WTC11 (cell line): ENCODE measurements at places on chromosomes 13 and 19.
A peak's percentile ranks its signal among the peaks of the same experiment; 100 is the strongest.

- no peak for DNase-seq
Observed at GRCh38 chr13:62537593-62537992, 1121.9 kb upstream of the PCDH20 start.

DNA sequence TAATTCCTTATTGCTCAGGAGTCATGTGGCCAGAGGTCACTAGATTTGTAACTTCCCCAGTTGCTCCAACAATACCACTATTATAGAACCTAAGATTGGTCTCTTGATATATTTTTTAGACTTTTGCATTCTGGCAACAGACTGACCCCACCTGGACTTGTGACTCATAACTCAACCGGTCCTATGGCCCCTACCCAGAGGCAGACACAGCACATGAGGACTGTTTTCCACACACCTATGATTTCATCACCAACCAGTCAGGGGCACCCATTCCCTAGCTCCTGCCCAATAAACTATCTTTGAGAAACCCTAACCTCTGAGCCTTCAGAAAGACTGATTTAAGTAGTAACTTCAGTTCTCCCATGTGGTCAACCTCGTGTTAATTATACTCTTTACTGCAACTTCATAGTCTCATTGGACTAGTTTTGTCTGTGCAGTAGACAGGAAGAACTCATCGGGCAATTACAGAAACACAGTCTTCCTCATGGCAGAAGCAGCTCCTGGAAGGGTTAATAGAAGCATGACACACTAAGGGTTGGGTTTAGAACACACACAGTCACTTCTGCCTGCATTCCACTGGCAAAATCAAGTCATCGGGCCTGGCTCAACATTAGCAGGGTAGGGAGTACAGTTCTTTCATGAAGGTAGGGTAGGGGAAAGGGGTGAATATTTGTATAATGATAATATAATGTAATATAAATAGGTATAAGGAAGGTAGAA is 251.8 kb downstream of the UQCRFS1 start:
- DNase-seq = no peak

GRCh38 chr19:408902-409515 is at the start of gene C2CD4C:
C2CD4C (minus strand) TSS chr19:409147; CDS start chr19:408361, 786 bp downstream.
- DNase-seq = no peak

DNA sequence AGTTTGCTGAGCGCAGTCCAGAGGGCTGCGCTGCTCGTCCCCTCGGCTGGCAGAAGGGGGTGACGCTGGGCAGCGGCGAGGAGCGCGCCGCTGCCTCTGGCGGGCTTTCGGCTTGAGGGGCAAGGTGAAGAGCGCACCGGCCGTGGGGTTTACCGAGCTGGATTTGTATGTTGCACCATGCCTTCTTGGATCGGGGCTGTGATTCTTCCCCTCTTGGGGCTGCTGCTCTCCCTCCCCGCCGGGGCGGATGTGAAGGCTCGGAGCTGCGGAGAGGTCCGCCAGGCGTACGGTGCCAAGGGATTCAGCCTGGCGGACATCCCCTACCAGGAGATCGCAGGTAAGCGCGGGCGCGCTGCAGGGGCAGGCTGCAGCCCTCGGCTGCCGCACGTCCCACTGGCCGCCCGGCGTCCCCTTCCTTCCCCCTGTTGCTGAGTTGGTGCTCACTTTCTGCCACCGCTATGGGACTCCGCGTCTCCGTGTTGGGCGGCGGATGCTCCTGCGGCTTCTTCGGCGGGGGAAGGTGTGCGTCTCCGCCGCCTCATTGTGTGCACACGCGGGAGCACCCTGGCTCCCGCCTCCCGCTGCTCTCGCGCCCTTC is 772 bp downstream of the GPC6 start:
- DNase-seq = peak; percentile 56

DNA sequence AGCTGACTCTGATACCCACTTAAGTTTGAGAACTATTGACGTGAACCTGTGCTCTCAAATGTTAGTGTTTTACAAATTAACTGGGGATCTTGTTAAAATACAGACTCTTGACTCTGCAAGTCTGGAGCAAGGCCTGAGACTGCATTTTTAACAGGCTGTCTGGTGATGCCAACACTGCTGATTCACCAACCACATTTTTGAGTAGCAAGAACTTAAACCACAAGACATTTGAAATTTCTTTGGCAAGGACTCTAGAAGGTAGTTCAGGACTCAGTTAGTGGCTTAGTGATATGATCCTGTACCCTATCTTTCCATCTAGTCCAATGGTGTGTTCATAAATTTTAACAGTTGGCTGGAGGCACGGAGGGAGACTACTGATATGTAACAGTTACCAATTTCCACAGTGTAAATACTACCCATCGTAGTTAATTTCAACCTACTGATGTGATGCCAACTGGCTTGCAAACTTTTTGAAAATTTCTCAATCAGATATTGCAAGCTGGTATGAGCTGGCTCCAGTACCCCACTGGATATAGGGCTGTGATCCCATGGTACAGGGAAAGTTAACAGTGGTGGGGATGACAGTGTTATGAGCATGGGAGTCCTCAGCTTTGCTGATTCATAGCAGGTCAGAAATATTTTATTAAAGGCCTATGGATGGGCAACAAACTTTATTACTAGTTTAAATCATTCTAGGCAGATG is 255.1 kb downstream of the TBC1D4 start:
- no peak for DNase-seq

GRCh38 chr13:32320528-32320927 is 5.2 kb downstream of the BRCA2 start:
- DNase-seq = no peak

GRCh38 chr13:41599619-41600018 is 142.3 kb downstream of the RGCC start:
- no peak for DNase-seq

- no peak for DNase-seq
Observed at GRCh38 chr19:42086770-42087550, 11.0 kb downstream of the ZNF574 start.

- DNase-seq = no peak
Observed at GRCh38 chr13:96671073-96671472, 323.2 kb downstream of the OXGR1 start.

DNA sequence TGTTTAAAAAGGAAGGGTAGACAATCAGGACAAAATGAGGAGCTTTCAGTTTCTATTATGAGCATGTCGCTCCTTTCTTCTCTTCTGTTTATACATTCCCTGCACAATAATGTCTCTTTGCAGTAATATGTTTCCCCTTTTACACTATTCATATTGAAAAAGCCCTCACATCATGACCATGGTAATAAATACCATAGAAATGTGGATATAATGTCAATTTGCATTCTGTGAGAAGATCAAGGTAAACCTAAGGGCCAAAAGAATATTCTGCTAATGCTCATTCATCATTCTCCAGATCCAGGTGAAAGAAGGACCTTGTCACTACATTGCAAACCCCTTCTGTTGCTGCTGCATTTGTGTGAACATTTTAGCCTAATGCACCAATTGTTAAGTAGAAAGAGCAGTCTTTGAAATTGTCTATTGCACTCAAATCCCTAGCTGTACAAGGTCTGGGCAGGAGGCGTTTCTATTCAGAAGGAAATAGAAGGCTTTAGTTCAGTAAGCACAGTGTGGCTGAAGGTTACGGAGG is 117.6 kb upstream of the SOX21 start:
- no peak for DNase-seq

GRCh38 chr13:45850027-45850613 is 1.4 kb downstream of the SIAH3 start:
- peak; percentile 52 for DNase-seq

GRCh38 chr19:51070334-51071094 is 5.6 kb upstream of the KLK13 start:
- DNase-seq = no peak

GRCh38 chr13:26362261-26362660 is 108.3 kb downstream of the CDK8 start:
- DNase-seq = no peak

DNA sequence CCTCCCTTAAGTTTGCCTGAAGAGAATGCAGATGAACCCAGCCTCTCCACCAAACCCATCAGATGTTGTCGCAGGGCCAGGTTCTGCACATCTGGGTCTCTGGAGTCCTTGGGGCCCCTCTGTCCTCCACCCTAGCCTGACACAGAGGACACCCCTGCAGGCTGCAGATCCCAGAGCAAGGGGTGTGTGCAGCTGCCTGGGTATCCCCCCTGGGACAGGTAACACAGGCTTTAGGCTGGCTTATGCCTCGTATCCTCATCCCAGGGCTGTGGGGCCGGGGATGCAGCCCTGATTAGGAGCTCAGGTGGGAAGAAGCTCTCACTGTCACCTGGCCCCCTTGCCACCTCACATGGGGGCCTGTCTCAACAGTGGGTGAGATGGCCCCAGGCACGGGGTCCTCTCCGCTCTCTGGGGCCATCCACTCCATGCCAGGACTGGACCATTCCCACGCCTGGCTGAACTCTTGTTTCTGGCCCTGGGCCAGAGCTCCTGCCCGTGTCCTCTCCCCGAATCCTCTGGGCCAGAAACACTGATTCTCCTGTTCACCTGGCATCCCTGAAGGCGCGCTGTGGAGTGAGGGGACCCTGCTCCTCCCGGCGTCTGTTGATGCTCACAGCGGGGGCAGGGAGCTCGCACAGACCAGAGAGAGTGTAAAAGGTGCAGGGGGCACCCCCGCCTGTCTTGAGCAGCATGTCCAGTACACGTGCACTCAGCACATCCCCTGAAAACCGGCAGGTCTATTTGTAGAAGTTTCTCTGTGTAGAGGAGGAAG is 38.7 kb upstream of the TPM4 start:
- DNase-seq = no peak

DNA sequence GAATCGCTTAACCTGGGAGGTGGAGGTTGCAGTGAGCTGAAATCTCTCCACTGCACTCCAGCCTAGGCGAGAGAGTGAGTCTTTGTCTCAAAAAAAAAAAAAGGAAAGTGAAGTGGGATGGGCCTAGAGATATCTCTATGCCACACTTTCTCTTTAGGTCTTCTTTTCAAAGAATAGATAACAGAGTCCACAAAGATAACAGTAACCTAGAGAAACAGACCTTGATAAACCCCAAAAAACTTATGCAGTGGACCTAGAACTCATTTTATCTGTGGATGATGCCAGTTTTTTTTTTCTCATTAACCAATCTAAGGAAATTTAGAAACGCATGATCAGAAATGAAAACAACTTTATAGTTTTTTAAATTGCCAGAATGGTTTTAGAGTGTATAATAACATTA is 227.4 kb downstream of the LHFPL6 start:
- DNase-seq = no peak

- no peak for DNase-seq
Observed at GRCh38 chr19:29923653-29924052, 18.4 kb upstream of the URI1 start.

DNA sequence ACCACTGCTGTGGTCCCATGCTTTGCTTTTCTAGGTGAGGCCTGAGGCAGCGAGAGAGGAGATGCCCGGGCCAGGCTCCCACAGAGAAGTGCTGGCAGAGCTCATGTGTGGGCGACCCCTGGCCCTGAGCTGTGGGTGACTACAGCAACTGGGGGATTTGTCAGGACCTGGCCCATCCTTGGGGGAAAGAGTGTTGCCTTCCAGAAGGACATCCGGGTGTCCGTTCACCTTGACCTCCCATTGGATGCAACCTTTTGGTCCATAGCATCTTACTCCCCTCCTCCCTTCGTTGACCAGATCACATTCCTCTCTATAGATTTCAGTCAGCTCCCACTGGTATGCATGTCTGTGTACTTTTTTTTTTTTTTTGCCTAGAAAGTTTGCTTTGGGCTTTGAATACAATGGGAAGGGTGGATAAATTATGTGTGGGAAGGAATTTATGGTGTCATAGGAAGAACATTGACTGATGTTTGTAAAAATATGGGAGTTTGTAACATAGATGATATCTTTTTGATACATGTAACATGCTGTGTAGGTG is 84.2 kb upstream of the RNF113B start:
- no peak for DNase-seq

DNA sequence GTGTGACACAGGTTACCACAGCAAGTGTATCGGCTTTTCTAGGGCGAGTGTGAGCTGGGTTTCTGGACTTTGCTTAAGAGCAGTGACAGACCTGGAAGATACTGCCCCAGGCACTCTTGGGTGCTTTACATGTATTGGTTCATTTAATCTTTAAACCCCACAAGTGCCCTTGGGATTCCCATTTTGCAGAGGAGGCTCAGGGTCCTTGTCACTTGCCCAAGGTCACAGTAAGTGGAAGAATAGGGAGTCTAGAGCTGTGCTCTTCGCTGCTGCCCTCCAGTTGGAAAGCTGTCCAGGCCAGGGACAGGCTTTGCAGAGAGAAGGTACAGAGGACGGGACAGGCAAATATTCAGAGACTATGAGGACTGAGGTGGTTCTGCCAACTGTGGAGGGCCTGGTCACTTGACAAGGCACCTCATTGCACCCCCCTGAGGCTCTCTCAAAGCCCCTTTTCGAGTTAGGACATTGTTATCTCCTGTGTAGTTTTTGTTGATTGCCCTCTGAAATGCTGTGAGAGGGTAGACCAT is 42.4 kb downstream of the BBC3 start:
- no peak for DNase-seq

GRCh38 chr19:18897094-18898029 is 1.4 kb upstream of the CERS1 start:
- DNase-seq = no peak

DNA sequence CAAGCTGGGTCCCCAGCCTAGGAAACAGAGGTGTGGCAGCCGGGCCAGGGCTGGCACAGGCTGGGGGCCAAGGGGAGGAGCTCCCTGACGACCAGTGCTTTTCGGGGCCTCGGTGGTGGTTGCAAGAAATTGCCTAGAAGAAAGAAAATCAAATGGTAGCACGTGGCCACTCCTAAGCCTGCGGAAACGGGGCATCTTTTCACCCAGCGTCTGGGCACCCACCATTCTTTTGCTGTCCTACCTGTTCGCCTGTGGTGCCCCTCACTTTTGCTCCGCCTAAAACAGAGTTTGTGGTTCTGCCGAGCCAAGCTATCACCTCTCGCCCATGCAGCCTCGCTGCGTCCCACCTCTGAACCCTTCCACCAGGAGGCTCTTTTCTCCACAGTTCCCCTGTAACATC is 7.1 kb upstream of the KRTDAP start:
- DNase-seq = no peak

DNA sequence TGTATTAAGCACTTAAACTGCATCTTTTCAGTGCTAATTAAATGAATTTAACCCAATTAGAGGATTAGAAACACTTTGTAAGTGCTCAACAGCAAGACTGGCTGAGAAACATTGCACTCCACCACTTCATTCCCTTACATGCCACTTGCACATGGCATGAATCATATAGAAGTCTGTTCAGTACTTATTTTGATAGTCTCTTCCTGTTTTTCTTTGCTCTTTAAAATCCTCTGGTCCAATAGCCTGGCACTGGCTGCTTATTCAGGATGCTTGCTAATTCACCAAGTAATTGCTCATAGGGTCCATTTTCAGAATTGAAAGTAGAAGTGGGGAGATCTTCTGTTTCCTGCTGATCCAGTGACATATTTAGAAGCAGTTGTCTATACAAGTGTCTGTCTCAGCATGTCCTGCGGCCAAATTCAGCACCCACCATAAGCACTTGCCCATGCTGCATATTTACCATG is 900.1 kb downstream of the PCDH9 start:
- no peak for DNase-seq

GRCh38 chr13:113078902-113079780 is 26.4 kb upstream of the F7 start:
- no peak for DNase-seq

DNA sequence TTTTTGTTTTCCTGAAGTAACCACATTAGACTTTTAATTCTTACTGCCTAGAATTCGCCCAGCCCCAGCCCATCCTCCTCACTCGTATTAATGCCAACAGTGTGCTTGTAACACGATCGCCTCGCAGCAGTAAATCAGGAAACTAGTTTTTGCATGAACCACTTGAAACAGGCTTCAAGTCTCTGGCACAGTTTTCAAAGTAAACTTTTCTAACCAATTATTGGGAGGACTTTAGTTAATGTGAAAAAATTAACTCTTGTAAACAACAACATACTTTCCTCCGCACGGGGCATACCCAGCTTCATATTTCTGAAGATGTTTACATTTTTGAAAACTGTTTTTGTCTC is 39.2 kb downstream of the TNFRSF19 start:
- no peak for DNase-seq

- DNase-seq = no peak
Observed at GRCh38 chr19:13054626-13055212, 47.9 kb downstream of the LYL1 start.
